Peyer's patch (tissue), 4 donors: ENCODE measurements at places on chromosomes 16 and 17. TPM values are rescaled to one million over a fixed set of nuclear protein-coding genes. Genes with fewer than 3 reads are reported as not detected.

Gene KRT25
- not detected for total RNA-seq

DNA sequence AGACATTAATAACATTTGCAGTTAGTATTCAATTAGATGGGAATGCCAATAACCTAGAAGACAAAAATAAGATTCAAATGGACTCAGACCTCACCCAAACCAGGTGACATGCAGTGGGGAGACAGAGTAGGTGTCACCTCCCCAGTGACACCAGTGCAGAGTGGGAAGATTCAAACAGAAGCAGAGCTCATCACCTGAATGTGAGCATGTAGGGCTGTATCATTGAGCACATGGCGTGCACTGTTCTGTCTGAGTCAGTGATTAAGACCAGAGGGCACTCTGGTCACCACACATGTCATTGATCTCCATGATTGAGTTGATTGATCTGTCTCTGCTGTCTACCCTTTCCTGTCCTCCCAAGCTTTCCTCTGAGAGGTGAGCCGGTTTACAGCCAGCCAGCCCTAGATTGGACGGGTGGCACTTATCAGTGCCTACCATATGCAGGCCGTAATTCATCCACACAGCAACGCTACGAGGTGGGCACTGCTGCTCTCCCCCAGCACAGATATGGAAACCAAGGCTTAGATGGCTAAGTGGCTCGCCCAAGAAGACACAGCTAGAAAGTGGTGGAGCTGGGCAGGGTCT is 34.0 kb downstream of the RHBDL3 start:
- no peak for DNase-seq

GRCh38 chr17:61128661-61129115 is 271.0 kb upstream of the TBX2 start:
- DNase-seq: no peak

Gene CHST6
- total RNA-seq: not detected

DNA sequence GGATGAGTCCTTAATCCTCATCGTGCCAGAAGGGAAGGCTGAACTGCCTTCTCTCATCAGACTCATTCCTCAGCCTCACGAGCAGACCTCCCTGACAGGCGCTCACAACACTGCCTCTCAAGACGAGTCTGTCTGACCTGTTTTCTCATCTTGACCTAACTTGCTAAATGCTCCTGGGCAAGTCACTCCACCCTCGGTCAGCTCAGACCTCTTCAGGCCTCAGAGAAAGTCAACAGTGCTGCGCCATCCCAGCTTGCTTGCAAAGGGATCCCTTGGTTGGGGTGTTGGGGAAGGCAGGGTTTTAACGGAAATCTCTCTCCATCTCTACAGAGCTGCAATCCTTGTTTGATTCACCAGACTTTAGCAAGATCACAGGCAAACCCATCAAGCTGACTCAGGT is 15.0 kb downstream of the SERPINF1 start:
- DNase-seq: no peak

DNA sequence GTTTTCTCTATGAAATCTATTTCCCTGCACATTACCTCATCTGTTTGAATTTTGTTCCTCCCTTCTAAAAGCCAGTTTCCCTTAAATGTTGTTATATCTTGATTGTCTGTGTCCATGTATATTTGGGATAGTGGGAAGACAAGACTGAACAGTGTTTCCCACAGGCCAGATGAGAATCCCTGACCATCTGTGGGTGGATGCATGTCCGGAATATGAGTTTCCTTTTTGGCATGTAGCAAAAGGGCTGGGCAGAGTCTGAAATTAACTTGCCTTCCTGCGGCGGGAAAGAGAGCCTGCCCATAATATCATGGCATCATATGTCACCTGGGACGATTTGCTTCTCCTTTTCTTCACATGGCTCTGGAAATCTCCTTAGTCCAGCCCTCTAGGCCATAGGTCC is 385.8 kb upstream of the MAF start:
- DNase-seq: no peak

DNA sequence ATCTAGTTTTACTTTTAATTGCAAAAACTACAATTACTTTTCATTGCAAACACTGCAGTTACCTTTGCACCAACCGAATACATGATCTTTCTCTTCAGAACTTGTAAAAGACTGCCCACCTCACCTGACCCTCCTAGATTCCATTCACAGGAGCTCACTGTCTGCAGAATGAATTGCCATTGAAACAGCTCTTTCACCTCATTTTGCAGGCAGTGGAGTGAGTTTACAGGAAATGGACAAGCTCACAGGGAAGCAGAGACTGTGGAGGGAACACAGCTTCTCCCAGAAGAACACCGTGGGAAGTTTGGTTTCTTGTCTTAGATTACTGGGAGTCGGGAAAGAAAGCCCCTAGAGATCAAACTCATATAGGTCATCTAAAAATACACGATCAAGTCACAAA is 439.7 kb upstream of the RBFOX1 start:
- DNase-seq: no peak

GRCh38 chr17:43900858-43901754 is 6.2 kb downstream of the MPP2 start:
- DNase-seq: no peak

DNA sequence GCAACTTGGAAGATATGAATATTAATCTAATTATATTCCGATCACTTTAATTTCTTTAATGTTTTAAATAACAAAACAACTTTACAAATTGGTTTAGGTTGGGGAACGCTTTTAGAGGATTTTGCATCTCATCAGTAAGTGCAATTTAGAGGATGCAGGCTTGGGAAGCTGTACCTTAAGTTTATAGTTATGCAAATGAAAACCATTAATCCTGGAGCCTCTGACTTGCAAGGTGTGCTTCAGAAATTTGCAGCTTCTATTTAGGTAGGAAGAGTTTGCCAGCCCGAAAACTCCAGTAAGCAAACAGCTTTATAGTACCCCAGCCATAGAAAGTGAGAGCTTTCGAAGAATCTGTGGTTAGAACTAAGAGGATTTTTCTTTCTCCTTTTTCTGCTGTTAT is 547.0 kb downstream of the MAF start:
- no peak for DNase-seq

GRCh38 chr16:75919664-75920063 is 193.4 kb upstream of the CPHXL start:
- DNase-seq: no peak

- DNase-seq: no peak
These were observed 143.1 kb upstream of the SDK2 start for GRCh38 chr17:73787076-73788059.

DNA sequence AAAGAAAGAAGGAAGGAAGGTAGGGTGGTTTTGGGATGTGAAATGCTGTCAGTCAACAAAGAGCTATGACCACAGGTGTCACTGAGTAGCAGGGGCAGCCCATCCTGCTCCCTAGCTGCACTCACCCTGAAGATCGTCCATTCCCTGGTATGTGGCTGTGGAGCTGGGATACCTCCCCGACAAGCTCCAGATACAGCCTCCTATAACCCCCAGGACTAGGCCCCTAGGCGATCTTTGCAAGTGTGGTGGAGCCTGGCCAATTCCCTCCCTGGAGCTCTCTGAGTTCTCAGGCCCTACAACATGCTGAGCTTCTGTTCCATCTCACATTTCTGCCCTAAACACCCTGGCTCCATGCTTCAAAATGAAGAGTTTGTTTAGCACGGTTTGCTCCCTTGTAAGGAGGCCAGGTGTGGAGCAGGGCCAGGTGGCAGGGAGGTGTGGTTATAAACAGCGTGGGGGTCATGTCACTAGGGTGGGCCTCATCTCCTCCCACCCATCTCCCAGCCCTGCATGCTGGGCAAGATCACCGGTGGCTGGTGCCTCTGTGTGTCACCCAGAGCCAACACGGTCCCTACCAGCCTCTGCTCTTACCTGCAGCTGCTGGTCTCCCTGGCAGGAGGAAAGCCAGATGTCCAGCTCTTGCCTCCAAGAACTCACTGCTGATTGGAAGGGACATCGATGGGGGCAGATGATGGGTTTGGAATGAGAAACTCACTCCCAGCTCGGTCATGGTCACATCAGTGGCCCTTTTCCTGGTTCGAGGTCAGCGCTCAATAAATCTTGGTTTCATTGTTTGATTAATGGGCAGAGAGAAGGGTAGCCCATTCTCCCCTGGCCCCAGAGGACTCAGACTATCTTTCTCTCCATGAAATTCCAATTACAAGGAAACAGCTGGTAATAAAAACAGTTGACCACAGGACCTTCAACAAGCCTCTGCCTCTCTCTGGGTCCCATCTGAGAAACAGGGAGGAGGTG is 511.0 kb upstream of the CDH5 start:
- DNase-seq: no peak

DNA sequence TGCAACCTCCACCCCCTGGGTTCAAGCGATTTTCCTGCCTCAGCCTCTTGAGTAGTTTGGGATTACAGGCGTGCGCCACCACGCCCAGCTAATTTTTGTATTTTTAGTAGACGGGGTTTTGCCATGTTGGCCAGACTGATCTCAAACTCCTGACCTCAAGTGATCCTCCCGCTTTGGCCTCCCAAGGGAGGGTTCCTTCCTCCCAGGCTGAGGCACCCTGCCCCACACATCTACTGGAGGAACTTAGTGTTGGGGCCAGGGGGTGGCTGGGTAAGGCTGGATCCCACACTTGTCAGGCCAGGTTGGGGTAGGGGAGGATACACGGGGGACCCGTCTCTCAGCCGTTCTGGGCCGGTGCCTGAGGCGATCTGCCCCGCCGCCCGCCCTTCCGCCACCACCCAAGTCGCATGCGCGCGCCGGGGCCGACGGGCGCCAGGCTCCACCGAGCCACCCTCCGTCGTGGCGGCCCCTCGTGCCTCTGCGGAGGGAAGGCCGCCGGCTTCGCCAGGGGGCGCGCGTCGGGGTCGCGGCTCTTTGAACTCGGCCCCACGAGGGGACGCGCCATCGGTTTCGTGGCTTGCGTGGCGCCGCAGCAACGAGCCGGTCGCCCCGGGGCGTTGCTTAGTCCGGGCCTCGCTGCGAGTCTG is 15.9 kb downstream of the GRB7 start:
- peak; percentile 89 for DNase-seq

Gene KRTAP2-2
- total RNA-seq: not detected

DNA sequence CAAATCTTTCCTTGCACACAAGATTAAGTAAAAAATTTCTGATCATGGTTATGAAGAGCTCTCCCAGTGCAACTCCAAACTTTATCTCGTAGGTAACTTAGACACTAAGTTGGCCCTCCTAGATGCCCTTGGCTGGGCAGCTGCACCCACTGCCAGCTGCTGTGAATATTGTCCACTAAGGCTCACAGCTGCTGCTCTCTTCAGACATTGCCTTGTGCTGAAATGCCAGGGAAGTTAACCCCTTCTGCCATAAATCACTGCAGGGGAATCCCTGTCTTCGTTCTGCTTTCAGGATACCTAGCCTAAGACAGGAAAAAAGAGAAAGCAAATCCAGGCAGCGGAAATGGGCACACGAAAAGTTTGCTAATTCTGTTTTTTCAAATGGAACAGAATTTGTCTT is 106.4 kb downstream of the IRX5 start:
- DNase-seq: no peak

DNA sequence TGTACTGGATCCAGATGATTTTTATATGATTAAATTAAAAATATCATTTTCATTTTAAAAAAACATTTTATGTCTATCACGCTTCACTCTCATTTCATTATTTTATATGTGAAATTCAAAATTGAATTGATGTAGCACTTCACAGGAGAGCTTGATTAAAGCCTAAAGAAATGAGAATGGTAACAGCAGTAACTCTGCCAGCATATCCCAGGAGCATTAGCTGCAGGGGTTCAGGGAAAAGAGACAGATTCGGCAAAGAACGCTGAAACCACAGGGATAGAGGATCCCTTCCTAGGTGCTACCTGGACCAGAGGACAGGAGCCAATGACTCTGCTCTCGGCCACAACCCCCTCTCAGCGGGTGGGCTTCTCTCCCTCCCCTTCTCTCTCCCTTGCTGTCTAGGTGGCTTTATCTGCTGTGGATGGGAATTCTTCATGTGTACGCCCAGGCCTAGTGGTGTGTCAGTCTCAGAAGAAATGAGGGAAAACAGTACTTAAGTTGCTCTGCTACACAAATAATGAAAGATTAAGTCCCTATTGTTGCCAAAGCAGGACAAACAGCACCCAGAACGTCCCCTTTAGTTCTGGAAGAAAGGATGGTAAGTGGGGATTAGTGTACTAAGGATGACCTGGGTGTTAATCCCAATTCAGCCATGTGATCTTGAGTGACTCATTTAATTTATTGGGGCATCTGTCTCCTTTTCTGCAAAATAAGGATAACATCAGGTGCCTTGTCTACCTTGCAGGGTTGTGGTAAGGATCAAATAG is 123.3 kb downstream of the CDK5R1 start:
- no peak for DNase-seq

Gene TBC1D3K
- 0.76 TPM for total RNA-seq

DNA sequence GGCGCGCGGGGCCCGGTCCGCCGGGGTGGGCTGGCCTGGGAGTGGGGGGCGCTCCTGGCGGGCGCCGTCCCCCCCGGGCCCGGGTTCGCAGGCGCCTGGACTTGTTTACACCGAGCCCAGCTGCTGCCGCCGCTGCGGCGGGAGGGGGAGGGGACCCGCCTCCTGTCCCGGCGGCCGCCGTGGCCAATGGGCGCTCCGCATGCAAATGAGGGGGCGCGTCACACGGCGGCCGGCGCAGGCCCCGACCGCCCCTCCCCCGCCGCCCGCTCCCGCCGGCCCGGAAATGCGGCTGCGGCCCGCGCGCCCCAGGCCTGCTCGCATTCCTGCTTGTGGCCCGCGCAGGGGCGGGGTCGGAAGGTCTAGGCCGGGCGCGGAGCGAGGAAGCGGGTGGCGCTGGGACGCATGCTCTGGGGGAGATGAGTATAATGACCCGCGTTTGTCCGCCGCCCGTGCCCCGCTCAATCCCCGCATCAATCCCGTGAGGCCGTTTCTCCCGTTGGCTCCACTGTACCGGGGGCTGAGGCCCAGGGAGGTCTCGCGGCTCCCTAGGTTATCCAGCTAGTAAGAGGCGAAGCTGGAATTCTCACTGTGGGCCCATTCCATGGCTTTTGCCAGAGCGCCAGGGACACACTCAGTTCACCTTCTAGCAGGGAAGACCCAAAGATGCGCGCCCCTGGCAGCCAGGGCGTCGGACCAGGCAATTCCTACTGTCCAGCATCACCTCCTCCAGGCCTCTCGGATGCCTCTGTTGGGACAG is at the start of gene YPEL3:
Gene YPEL3 (minus strand): TSS at position 109 of the 757 bp plus-strand sequence. CDS start 731 bp downstream, outside the sequence.
- peak; percentile 95 for DNase-seq

DNA sequence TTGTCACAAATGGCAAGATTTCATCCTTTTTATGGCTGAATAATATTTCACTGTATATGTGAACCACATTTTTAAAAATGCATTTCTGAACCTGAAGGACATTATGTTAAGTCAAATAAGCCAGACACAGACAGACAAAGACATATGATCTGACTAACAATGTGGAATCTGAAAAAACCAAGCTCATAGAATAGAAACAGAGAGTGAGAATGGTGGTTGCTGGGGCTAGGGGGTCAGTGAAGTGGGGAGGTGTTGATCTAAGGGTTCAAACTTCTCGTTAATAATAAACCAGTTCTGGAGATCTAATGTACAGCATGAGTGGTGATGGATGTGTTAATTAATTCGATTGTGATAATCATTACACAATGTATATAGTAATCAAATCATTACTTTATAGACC is 475.1 kb downstream of the WWOX start:
- no peak for DNase-seq

Gene CMTM2
- not detected for total RNA-seq
